ENCODE measurements at places on chromosomes 12 and 14.

DNA sequence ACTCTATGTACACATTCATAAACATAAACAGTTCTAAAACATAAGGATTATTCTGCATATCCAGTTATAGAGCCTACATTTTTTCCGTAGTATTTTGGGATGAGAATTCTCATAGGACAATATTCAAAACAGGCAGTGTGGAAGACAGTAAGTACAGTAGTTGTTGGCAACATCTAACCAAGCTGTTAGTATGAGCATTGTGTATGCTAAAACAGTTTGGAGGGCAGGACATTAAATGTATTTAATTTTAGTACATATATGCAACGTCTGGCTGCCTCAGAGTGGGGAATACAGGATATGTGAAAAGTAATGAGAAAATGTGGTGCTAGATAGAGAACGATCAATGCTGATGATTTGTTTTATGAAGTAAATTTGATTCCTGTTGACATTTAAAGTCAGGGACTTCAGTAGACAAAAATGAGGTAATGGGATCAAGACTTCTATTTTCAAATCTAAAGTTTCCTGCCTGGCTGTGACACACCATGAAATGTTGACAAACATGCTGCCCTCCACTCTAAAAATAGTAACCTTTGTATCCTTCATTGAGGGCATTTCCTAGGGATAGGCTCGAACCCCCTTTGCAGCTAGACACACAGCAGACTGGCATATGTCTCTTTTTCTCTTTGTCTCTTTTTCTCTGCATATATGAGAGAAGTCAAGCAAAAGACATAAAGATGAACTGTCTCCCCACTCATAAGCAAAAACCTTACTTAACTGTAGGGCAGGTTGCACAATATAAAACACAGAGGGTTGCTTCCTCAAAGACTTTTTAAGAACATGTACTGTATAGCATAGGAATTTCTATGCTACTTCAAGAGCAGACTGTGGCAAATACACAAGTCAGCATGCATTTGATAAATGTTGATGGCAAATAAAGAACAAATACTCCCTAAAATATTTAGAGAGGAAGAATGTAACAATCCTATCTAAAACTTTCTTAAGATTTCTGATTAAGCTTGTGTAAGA is 75.5 kb upstream of the GTF2A1 start:
- no peak overlapping the region for H3K4me3 ChIP-seq
- H3K4me1 ChIP-seq, result no peaks in the 10 kb centered on the region
- H3K27me3 ChIP-seq, result no peaks in the 10 kb centered on the region
- no peak overlapping the region for H3K27ac ChIP-seq

- H3K27ac ChIP-seq, result peak overlapping the region; percentile 46
- peaks cover 21% of the 10 kb centered on the region for H3K36me3 ChIP-seq
- H3K4me1 ChIP-seq, result peaks cover 27% of the 10 kb centered on the region
- no peak overlapping the region for H3K4me3 ChIP-seq
- no peak for DNase-seq
Observed at GRCh38 chr12:75489187-75489586, 8.6 kb downstream of the GLIPR1 start.

DNA sequence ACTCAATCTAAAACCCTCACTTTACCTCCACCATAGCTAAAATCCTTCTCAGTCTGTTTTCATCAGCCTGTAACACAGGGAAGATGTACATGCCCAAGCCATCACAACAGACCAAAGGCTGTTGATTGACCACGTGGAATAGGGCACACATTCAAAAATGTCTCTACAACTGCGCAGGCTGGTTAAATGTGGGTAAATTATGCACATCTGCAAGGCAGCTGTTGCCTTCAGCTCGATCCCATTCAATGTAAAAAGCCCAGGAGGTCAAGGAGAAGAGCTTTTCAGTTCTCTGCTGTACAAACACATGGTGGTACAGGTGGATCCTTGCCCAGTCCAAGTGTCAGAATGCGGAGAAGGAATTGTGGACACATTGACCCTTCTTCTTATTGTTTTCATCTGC is 354.0 kb downstream of the FLRT2 start:
- H3K4me1 ChIP-seq, result no peaks in the 10 kb centered on the region
- no peaks in the 10 kb centered on the region for H3K27me3 ChIP-seq
- DNase-seq, result no peak
- no peaks in the 10 kb centered on the region for H3K36me3 ChIP-seq
- no peak overlapping the region for H3K27ac ChIP-seq

GRCh38 chr14:50762001-50762930 is 68.7 kb downstream of the NIN start:
- no peak overlapping the region for H3K4me3 ChIP-seq
- peaks cover 7% of the 10 kb centered on the region for H3K4me1 ChIP-seq
- no peak overlapping the region for H3K27ac ChIP-seq
- H3K36me3 ChIP-seq, result peaks cover 63% of the 10 kb centered on the region

GRCh38 chr12:63323942-63324341 is 172.9 kb upstream of the AVPR1A start:
- H3K27me3 ChIP-seq, result no peaks in the 10 kb centered on the region
- H3K4me1 ChIP-seq, result no peaks in the 10 kb centered on the region
- H3K36me3 ChIP-seq, result no peaks in the 10 kb centered on the region
- no peak for DNase-seq
- no peak overlapping the region for H3K4me3 ChIP-seq

GRCh38 chr12:12902036-12902435 is 10.7 kb downstream of the GPRC5A start:
- H3K27ac ChIP-seq, result no peak overlapping the region
- no peak for DNase-seq
- no peaks in the 10 kb centered on the region for H3K36me3 ChIP-seq
- H3K4me1 ChIP-seq, result peaks cover 22% of the 10 kb centered on the region

Data from activated CD4-positive, alpha-beta T cell treated with anti-CD3 and anti-CD28 coated beads, Interleukin-2, amount 10 ng/mL, durations not matched to agents 7 days and 5 days (primary cell).